Right renal pelvis (tissue), 4 donors: ENCODE measurements at places on chromosomes 3 and 15. TPM values are rescaled to one million over a fixed set of nuclear protein-coding genes. Genes with fewer than 3 reads are reported as not detected.

SSUH2 gene
- 4.0 TPM for polyA plus RNA-seq

EFCAB12 gene
- polyA plus RNA-seq: 3.7 TPM

ITGA11 gene
- polyA plus RNA-seq: 4.0 TPM

GPR87 gene
- 0.18 TPM for polyA plus RNA-seq

CIAO2A gene
- 103 TPM for polyA plus RNA-seq

GABRB3 gene
- polyA plus RNA-seq: 7.2 TPM

CHRD gene
- polyA plus RNA-seq: 13.2 TPM

GRM2 gene
- polyA plus RNA-seq: 0.68 TPM

TM6SF1 gene
- 1.7 TPM for polyA plus RNA-seq

C3orf22 gene
- 0.06 TPM for polyA plus RNA-seq
